ENCODE measurements at places on chromosomes 2 and 18.
A peak's percentile ranks its signal among the peaks of the same experiment; 100 is the strongest.

DNA sequence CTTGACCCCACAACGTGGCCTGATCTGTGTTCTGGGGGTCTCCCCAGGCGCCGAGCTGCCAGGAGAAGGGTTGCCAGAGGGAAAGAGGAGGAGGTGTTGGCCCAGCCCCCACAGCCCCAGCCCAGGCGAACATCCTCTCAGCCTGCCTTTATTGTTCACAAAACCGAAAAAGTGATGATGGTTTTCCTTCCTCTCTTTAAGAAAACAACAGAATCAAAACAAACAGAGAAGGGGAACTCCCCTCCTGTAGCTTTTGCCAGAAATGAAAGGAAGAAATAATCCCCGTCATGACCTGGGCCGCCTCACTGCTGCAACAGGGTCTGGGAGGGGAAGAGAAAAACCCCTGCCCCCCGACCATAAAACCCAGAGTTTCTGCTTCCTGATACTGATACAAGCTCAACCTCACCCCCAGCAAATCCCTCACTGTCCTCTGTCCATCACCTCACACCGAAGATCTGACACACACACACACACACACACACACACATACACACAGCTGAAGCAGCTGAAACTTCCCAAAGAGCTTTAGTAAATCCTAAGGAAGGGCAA lies 52.0 kb downstream of the ZFP36L2 start:
- no peak for DNase-seq

DNA sequence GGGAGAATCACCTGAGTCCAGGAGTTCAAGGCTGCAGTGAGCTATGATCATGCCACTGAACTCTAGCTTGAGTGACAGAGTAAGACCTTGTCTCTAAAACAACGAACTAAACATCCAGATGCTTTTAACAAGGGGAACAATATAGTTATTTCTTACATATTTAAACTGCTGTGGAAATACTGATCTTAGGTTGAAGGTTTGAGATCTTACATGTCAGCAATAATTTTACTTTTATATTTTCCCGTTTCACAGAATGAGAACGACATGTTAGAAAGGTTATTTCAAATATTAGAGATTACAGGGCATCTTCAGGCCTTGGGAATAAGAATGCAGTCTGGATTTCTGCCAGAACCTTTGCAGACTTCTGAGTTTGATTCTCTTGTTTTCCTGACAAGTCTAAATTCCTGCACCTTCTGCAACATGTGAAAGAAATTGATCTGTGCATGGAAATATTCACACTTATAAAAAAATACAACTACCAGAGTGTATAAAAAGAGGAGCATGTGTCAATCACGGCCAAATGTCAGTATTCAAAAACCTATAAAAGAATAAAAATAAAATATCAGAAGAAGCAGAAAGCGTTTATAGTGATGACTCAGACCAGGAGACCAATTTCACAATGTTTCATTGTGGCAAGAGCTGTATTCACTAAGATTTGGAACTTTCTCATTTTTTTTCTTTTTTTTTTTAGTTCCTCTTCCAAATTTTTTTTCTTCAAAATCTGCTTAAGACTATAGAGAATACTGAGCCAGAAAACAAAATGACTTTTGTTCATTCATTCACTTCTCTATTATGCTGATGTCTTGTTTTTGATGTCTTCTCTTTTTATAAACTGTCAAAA lies 29.6 kb downstream of the COLEC12 start:
- peak; percentile 51 for DNase-seq

DNA sequence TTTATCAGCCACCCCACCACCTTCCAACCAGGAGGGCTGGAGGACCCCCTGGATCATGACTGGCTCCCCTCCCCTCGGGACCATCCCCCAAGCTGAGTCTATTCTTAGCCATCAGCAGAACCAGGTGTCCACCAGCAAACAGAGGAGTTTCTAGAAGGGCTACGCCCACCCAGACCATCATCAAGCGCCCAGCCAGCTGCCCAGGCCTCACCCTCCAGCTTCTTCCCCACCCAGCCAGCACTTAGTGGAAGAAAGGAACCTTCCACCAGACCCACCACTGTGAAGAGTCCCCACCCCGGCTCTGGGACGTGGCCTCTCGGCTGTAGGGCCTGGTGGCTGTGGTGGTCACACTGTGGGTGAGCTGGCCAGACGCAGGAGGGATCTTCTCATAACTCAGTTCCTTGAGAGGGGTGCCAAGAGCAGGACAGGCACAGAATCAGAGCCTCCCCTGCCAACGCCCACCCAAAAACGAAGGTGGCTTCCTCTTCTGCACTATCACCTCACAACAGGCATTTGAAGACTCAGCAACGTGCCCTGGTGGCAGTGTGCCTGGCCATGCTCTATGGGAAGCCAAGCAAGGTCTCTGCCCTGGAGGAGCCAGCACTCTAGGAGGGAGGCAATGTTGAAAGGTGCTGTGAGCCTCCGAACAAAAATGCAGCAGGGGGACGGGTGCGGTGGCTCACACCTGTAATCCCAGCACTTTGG lies 19.0 kb downstream of the BIN1 start:
- DNase-seq, result no peak

DNA sequence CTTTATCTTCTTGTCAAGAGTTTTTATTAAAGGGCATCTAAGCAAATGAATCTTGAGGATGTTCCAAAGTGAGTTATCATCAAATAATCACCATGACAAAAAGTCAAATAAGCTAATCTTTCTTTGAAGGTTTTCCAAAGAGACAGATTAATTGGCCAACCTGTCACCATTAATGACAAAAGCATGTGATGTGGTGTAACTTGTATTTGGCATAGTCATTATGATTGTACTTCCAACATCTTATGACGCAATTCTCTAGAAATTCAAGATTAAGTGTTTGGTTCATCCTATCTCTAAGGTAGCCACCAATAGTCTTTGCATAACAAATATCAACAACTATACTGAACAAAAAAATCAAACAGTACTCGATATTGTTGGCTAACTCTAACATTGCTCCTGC lies 28.6 kb downstream of the RBMS1 start:
- no peak for DNase-seq

DNA sequence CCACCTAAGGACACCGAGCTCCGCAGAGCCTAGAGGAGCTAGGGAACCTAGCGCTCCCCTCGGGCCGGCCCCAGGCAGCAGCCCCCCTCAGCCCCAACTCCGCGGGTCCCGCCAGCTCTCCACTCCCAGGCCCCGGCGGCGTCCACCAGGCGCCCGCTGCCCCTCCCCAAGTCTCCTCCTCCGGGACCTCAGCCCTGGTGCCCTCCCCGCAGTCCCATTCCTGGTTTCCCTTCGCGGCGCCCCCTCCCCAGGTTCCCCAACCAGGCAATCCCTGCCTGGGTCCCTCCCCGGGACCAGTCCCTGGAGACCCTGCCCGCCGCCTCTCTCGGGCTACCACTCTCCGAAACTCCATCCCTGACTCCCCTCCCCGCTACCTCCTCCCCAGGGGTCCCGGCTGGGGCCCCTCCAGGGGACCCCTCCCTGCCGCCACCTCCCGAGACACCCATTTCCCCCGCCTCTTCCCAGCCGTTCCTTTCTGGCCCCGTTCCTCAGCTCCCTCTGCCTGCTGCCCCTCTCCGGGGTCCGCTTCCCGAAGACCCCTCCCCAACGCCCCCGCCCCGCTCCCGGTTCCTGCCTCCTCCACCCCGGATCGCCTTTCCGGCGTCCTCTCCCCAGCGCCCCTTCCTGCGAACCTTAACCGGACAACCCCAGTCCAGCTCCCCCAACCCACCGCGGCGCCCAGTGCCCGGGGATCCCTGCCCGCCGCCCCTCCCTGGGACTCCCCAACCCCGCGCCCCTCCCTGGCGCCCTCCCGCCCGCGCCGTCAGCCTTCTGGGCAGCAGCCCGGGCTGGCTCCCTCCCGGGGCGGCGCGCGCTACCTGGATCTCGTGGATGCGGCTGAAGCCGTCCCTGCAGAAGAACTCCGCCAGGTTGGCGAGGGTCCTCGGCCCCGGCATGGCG lies 678 bp downstream of the CYP27C1 start:
- DNase-seq, result no peak

GRCh38 chr18:67845035-67845434 lies 328.5 kb upstream of the DSEL start:
- no peak for DNase-seq

DNA sequence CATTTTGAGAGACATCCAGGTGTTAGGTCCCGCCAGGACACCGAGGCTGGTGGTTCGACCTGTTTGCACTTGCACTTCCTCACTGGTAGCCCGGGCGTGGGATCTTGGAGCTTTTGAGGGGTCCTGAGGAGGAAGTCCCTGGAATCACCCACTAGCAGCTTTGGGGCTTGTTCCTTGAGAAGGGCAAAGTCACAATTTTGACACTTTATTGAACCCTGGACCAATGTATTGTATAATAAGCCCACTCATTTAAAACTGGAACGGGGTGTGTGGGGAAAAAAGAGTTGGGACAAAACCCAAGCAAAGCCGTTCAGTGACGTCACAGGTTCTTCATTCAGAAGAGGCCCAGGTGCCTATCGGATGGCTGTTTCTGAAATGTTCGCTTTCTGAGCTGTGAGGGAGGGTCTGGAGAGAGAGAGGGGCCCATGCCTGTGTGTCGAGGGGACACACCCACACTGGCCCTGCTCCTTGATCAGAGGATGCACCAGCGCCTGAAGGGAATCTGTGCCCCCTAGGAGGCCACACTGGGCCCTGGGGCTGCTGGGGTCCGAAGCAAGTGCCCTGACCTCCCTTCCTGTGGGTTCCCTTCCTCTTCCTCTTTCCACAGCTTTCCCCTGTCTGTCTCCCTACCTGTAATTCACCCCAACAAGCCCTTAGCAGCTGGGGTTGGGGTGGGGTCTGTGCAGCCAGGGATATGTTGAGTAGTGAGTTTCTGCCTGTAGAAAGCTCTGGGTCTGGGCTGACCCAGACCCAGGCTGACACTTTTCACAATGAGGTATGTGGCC lies 2.6 kb downstream of the LPIN1 start:
- no peak for DNase-seq

GRCh38 chr18:56238576-56238975 lies 399.8 kb downstream of the TXNL1 start:
- no peak for DNase-seq

DNA sequence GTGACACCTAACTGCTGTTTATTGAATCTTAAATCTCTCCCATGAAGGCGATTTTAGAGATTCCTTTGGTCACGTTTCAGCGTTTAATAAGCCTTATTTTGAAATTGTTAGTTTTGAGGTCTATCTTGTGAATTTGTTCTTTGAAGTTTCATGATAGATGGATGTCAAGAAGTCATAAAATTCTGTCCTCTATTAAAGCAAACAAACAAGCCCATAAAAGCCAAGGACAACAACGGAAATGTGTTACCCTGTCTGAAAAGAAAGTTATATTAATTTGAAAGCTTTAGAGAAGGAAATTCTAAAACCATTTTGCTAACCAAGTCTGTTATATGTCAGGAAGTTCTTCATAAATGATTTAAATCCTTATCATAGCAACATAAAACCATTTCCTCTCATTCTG lies 7.0 kb upstream of the CAVIN2 start:
- no peak for DNase-seq

GRCh38 chr18:30860741-30861140 lies 181.8 kb downstream of the DSC3 start:
- DNase-seq, result no peak

DNA sequence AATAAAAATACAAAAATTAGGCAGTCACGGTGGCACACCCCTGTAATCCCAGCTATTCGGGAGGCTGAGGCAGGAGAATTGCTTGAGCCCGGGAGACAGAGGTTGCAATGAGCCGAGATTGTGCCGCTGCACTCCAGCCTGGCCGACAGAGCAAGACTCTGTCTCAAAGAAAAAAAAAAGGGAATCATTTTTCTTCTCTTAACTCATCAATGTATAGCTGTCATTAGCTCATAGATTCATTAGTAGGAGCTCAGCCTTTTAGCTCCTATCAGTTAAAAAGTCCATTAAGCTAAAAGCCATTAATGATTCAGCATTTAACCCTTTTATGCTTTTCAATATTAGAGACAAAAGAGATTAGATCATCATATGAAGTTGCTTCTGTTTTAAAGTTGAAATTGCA lies 5.8 kb upstream of the NBAS start:
- DNase-seq, result no peak

DNA sequence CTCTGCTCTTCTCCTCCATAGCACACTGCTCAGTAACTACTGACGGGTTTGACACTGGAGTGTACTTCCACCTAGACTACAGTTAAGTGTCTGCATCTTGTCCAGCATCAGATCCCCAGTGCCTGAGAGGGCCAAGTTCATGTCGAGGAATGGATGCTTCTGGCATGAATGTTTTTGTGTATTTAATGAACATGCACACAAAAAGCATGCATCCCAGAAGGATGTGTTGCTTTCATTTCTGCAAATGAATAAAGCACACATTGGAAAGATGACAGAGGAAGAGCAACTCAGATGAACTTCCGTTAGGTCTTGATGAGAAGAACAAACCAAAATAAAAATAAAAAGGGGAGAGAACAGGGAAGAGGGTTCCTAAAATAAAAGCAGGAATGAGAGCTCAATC lies 27.9 kb downstream of the C2orf49 start:
- DNase-seq, result no peak

- no peak for DNase-seq
Measured at GRCh38 chr2:134454426-134454825, 200.6 kb downstream of the MGAT5 start.

- DNase-seq, result no peak
Measured at GRCh38 chr2:156592809-156593593, 156.8 kb downstream of the GPD2 start.

GRCh38 chr2:211371465-211371864 lies 815.1 kb downstream of the CPS1 start:
- DNase-seq, result no peak

DNA sequence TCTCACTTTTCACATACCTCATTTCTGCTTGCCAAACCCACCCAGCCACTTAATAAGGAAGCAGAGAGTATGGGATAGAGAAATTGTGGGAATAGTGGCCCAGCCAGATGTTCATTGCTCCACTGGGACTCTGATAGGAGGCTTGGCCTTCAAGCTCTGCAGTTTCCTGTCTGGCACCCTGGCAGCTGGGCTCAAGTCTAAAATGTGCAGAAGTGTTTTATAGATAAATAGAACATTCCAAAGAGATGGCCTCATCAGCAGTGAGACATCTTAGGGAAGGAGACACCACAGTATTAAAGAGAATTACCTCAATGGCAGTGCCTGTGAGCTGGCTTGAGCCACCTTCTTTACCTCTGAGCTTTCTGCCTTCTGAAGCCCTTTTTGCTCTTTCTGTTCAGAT lies 24.7 kb downstream of the COPS7B start:
- DNase-seq, result peak; percentile 72

- DNase-seq, result no peak
Measured at GRCh38 chr18:47262301-47263149, 11.1 kb upstream of the SKOR2 start.

DNA sequence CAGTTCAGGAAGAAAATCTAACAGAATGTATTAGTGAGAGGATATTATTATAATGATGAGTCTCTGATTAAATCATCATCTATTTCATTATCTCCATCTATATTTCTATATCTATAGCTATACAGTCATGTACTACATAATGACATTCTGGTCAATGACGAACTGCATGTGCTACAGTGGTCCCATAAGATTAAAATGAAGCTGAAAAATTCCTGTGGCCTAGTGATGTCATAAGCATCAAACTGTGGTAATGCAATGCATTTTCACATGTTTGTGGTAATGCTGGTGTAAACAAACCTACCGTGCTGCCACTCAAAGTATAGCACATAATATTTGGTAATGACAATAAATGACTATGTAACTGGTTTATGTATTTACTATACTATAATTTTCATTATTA lies 1127.9 kb upstream of the CHAC2 start:
- no peak for DNase-seq
